ENCODE measurements at places on chromosomes 1 and 21.

DNA sequence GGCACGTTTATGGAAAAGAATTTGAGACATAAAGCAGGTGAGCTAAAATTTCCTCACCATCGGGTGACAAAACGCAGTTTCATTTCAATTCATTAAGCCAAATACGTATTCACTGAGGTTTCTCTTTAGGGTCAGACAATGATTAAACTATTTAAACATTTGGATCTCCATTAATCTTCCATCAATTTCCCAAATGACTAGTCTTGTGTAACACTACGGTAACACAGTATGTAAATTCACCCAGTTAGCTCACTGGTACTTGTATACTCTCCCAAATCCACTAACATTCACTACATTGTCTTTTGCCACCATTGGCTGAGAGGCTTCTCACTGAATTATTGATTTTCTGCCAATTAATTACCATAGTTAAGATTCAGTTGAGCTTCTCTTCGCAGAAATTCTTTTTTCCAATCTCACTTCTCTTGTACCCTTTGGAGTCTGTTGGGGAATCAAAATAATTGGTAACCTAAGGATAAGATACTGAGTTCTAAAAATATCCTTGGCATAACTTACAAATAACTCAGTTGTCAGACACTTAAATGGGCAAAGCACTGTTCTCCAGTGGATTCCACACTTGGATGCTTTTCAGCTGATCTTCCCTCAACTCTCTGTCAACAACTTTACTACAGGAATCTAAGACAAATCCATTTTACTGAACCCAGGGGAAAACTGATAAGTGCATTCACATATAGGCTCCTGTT, 40.7 kb downstream of the SIPA1L2 start:
- DNase-seq = no peak

DNA sequence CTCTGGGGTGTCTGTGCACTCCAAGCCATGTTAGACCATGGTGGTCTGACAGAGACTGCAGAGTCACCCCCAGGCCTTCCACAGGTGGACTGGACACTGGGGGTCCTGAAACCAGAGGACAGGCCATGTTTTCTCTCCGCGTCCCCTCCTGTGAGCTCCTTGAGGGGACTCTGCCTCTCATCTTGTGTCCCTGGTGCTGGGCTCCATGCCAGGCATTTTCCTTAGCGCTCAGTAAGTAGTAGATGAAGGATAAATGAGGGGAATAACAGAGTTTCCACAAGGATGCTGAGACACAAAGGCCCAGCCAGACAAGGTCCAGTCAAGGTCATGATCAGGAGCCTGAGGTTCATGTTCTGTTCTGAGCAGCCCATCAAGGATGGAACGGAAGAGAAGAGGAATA, 57.4 kb downstream of the FAM163A start:
- no peak for DNase-seq

- no peak for DNase-seq
Measured at GRCh38 chr1:10530281-10530740, 55.6 kb downstream of the PEX14 start.

DNA sequence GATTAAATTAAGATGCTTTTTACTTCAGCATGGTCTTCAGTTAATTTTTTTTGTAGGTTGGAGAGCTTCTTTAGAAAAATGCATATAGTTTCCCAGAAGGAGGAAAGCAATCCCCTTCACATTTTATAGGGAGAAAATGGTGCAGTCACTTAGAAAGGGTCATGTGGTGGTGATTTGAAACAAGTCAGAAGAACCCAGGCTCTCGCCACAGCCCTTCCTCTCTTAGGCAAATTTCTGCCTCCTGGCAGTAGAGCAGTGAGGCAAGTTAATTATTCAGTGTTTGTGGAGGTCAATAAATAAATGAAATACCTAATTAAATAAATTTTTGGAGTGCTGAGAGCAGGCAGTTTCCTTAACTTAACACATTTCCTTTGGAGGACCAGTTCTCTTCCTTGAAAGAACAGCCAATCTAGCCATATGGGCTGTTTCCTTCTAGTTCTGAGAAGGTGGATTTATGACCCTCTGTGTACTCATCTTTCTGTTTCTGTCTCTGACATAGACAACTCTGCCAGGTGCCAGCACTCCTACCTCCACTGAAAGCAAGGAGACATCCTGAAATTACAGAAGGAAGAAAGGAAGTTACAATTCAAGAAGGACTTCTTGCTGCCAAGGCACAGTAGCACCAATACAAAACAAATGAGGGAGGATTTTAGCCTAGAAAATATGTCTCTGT, 19.0 kb upstream of the POGZ start:
- no peak for DNase-seq

GRCh38 chr1:23092447-23092846, 73.2 kb downstream of the KDM1A start:
- DNase-seq = no peak

GRCh38 chr1:215290018-215290417, 207.5 kb downstream of the KCNK2 start:
- DNase-seq = no peak

DNA sequence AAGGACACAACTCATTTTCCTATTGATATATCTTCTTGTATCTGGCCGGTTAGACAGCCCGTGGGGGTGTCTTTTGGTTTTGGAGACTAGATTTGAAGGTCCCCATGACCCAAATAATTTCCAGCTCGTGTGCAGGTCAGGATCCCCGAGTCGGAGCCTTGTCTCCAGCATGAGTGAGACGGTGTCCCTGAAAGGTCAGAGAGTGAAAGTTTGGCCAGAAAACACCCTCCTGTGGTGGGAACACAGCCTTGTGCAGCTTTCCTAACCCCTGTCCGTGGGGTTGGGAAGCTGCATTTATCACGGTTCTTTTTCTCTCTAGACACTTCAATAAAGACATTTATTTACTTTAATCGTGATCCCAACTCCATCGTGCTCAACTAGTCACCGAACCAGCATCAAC, 17.6 kb downstream of the COQ8A start:
- no peak for DNase-seq

- DNase-seq = no peak
Measured at GRCh38 chr1:205601205-205601604, 30.6 kb downstream of the ELK4 start.

DNA sequence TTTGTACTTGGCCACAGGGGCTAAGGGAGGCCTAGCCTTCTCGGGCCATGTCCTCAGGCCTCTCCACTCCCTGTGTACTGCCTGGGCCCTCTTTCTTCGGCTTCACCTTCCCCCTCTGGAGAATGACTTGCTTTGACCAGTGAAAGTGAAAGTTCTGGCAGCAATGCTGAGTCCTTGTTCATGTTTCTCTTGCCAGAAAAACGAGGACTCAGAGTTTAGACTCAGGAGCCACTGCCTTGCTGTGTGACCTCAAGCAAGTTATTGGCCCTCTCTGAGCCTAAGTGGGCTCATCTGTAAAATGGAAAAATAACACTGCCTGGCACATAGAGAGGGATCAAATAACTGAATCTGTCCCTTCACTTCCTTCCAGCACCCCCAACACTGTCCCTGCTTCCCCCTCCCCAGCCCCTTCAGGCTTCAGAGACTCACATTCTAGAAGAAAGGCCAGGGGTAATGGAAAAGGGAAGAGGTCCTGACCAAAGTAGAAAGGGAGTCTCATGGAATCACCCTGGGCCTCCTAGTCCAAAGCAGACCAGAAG, 1.5 kb downstream of the C1QA start:
- DNase-seq = no peak

- no peak for DNase-seq
Measured at GRCh38 chr1:84259989-84260388, 41.5 kb upstream of the SAMD13 start.

DNA sequence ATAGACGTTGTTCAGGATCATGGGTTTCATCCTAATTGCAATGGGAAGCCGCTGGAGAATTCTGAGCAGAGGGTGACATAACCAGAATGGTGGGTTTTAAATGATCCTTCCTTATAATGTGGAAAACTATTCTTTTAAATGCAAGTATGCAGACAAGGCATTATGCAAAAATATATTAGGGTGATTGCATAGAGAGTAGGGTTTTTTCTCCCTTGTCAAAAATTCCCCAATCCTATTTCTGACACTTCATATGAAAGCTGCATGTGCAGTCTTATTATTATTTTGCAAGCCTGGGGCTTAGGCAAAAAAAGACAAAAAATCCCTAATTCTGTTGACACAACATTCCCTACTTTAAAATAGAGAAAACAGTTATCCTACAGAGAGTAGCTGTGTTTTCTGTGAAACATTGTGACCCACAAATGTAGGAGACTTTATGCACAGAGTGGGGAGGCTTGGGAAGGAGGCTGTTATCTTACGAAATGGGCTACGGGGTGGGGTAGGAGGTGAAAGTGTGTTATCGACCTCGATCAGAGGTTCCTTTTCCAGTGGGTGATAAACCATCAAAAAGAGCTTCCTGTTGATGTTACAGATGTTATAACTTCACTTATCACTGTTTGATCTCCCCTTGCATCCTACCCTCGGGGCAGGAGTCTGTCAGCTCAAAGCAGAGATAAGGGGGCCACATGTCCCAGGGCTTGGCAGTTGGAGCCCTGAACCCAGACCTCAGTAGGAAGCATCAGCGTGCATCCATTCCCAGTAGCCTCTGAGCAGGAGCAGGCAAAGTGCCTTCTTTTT, 27.2 kb downstream of the RHEX start:
- no peak for DNase-seq

GRCh38 chr1:93659822-93660503, 21.7 kb downstream of the BCAR3 start:
- no peak for DNase-seq

- no peak for DNase-seq
Measured at GRCh38 chr1:116906812-116907211, 2.9 kb upstream of the PTGFRN start.

GRCh38 chr1:3548895-3549294, 62.4 kb downstream of the MEGF6 start:
- DNase-seq = no peak

Data from activated gamma-delta T cell treated with anti-CD3 and anti-CD28 coated beads, Interleukin-2, amount 50 U/mL, for 16 hours (primary cell).